ENCODE measurements at places on chromosomes 7 and 10.

GRCh38 chr7:74355091-74355490 lies 65.9 kb downstream of the CLIP2 start:
- DNase-seq, result peak; percentile 15

- DNase-seq, result no peak
These were observed 168.5 kb downstream of the TEX36 start for GRCh38 chr10:125514206-125515162.

GRCh38 chr10:14332903-14333302 lies 2.2 kb upstream of the FRMD4A start:
- no peak for DNase-seq

GRCh38 chr10:127904311-127905000 lies 2.4 kb upstream of the PTPRE start:
- no peak for DNase-seq

GRCh38 chr7:111682588-111683340 lies 120.5 kb upstream of the IMMP2L start:
- DNase-seq, result no peak

DNA sequence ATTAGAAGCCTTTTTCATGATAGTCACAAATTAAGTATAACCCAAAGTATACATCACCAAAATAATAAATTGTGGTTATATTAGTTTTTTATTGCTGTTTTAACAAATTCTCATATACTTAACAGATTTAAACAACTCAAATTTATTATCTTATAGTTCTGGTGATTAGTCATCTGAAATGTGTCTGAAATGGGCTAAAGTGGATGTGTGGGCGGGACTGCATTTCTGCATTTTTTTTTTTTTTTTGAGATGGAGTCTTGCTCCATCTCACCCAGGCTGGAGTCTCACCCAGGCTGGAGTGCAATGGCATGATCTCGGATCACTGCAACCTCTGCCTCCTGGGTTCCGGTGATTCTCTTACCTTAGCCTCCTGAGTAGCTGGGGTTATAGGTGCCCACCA lies 891.5 kb upstream of the CELF2 start:
- no peak for DNase-seq

- DNase-seq, result no peak
These were observed 83.1 kb upstream of the EGR2 start for GRCh38 chr10:62899311-62899710.

- no peak for DNase-seq
These were observed 299.6 kb downstream of the CSTF2T start for GRCh38 chr10:51399840-51400239.

DNA sequence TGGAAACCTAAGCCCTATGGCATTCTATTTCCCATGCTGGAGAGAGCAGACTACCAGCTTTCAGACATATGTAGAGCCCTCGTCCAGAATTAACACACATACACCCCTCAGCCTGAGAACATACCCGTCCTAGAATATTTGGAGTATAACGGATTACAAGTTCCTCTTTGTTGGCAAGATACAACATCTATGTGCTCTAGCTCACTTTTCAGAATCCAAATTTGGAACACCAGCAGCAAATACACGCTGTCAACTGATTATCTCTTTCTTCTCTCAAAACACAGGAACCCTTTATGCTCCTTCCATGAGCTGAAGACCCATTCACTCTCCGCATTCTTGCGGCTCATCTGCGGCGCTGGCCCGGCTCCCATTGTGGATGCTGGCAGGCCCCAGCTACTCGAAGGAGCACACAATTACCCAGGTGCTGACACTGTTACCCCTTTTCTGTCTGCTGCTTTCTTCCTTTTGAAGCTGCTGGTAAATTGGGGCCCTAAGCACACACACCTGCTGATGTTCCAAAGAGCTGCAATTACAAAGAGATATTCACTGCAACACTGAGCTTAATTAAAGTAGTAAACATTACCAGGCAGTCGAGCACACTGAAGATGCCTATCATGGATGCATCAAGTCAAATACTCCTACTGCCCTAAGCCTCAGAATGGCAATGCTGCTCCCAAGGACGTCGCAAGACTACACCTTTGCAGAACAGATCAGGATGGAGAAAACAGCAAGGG lies 70.0 kb downstream of the VOPP1 start:
- no peak for DNase-seq

DNA sequence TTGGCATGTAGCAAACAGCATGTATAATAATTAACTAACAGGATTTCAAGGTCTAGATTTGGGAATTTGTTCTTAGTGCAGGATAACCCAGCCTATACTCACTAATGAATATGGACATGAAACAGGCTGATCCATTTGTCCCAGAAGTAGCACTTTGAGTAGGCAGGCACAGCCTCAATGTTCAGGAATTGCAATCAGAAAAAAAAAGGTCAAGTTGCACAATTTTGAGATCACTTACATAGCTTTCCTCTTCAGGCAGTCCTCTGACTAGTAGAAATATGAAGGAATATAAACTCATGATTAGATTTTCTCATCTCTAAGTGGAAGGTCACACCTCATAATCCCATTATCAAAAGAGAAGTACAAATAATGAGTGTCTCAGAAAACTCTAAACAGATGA lies 921.4 kb upstream of the CELF2 start:
- no peak for DNase-seq

GRCh38 chr10:30591249-30591670 lies 38.3 kb downstream of the LYZL2 start:
- peak; percentile 62 for DNase-seq

- DNase-seq, result no peak
These were observed 169.3 kb upstream of the MALRD1 start for GRCh38 chr10:18879284-18879683.

- DNase-seq, result peak; percentile 87
These were observed 2.9 kb upstream of the HMX3 start for GRCh38 chr10:123132576-123133477.

- DNase-seq, result no peak
These were observed 94.9 kb downstream of the SFMBT2 start for GRCh38 chr10:7315906-7316305.

DNA sequence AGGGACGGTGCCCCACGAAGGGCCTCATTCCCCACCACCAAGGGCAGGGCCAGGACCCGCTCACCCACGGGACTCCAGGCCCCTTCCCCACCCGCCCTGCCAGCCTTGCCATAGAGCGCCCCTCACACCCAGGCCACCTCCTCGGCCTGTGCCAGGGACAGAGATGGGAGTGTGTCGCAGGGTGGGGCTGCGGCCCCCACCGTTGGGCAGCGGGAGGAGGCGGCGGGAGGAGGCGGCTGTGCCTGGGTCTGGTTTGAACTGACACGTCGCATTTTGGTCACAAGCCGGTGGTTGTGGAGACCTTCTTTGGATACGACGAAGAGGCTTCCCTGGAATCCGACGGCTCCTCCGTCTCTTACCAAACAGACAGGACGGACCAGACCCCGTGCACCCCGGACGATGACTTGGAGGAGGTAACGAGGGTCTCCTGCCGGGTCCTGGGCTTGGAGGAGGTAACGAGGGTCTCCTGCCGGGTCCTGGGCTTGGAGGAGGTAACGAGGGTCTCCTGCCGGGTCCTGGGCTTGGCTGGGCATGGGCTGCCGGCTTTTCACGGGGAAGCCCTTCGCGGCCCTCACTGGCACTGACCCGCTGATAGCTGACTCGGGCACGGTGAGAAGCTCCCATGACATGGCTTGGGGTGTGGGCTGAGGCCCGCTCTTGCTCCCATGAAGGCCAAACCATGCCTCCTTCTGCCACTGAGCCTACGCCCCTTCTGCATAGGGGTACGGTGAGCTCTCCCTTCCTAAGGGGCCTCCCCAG lies 46.4 kb upstream of the DPYSL4 start:
- no peak for DNase-seq

DNA sequence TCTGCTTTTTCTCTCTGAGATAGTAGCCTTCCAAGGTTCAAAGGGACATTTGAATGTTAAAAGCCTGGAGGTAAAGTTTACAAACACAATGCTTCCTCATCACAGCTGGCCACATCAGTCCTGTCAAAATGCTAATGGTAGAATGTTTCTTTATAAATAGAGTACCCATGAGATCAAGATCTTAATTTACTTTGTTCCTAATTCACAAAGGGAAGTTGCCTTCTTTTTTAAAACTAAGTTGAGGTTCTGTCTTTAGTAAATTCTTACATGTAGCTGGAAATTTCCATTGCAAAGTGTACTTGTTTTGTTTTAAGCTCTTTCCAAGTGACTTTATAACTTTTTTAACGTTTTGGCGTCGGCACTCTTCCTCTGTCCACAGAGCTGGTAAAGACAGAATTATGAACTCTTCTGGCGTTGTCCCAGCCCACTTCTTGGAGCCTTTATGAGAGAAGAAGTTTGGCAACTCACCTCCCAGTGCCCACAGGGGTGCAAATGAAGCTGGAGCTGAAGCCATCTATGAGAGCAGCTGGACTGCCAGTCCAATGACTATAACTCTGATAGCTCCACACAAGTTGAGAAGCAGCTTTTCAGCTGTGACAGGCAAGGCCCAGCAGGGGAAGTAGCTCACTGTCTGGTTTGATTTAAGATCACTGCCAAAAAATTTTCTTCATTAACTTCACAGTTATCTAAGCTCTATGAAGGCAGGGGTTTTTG lies 23.3 kb downstream of the FZD1 start:
- no peak for DNase-seq

GRCh38 chr10:89346405-89347254 lies 18.8 kb downstream of the IFIT3 start:
- peak; percentile 35 for DNase-seq

DNA sequence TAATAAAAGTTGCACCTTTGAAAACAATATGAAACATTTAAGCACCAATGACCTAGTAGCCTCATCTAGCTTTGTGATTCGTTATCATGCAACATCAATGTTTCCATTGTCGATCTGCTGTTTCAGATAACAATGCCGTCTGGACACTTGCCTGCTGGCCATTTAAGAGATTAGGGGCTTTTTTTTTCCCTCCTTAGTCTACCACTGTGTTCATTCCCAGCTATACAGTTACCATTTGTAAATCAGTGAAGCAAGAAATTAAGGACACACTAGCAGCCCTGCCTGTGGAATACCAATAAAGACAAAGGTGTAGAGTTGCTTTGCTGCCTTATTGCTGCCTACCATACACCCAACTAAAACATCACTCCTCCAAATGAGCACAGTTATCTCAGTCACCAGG lies 37.6 kb upstream of the MYO3A start:
- DNase-seq, result no peak

GRCh38 chr10:79079490-79080355 lies 11.0 kb downstream of the ZMIZ1 start:
- no peak for DNase-seq
